ENCODE measurements at places on chromosomes 7 and 10.

DNA sequence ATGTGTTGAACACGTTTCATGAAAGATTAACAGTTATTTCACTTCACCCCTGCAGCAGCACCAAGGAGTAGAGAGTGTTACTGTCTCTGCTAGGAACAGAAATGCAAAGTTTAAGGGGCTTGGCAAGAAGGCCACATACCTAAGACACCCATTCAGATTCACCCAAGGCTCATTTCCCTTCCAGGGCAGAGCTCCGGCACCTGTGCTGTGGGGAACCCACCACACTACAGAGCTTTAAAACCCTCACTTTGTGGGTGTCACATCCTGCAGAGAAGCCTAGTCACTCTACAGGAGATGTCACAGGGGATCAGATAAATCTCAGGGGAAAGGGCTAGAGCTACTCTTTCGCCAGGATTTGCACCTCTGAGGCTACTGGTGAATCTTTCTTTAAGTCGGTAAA, 176.1 kb upstream of the KLF6 start:
- no peak for DNase-seq

DNA sequence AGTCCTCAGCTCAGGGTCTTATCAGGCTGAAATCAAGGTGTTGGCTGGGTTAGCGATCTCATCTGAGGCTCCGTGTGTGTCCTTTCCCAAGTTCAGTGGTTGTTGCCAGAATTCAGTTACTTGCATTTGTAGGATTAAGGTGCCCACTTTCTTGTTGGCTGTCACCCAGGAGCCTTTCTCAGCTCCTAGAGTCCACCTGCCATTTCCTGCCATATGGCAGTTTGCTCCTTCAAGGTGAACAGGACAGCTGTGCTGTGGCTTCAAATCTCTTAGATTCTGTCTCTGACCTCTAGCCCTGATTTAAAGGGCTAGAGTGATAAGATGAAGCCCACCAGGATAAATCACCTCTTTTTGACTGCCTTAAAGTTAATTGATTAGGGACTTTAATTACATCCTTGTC, 1.0 kb upstream of the HIF1AN start:
- DNase-seq: no peak

DNA sequence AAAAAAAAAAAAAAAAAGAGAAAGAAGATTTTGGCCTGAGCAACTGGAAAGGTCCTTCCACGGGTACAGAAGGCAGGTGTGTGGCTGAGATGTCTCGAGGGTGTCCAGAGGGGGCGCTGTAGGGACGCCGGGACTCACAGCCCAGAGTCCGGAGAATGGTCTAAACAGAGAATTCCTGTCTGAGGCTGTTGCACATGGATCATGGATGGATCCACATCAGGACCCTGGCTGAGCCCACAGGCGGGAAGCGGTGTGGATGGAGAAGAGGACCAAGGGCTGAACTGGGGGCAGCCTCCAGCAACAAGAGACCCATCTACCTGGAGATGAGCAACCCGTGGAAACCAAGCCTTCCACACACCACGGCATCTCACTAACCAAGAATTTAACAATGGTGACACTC, 55.0 kb downstream of the PKD1L1 start:
- peak; percentile 44 for DNase-seq

- DNase-seq: no peak
Measured at GRCh38 chr10:24000271-24000813, 208.6 kb upstream of the KIAA1217 start.

GRCh38 chr10:88901206-88901983, 21.4 kb downstream of the STAMBPL1 start:
- DNase-seq: no peak

GRCh38 chr10:123093489-123093888, 42.3 kb upstream of the HMX3 start:
- no peak for DNase-seq

GRCh38 chr7:140889645-140890044, 35.1 kb downstream of the BRAF start:
- no peak for DNase-seq

DNA sequence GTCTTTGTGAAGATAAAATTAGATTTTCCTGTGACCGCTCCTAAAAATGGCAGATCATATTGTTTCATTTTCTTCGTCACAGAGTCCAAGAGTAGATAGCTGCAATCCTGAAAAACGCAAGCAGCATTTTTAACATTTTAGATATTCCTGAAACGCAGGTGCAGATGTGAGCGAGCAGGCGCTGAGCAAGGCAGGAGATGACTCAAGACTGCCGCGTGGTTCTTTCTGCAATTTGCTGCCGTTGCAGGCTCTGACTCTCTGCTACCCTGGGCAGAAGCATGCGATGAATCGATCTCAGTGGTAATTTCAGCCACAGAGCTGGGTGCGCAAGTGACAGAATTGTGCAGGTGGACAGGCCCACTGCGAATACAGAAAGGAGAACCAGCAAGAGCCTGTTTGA, 331.9 kb downstream of the ACTR3B start:
- no peak for DNase-seq

GRCh38 chr7:86768967-86769760, 125.5 kb downstream of the GRM3 start:
- DNase-seq: no peak

DNA sequence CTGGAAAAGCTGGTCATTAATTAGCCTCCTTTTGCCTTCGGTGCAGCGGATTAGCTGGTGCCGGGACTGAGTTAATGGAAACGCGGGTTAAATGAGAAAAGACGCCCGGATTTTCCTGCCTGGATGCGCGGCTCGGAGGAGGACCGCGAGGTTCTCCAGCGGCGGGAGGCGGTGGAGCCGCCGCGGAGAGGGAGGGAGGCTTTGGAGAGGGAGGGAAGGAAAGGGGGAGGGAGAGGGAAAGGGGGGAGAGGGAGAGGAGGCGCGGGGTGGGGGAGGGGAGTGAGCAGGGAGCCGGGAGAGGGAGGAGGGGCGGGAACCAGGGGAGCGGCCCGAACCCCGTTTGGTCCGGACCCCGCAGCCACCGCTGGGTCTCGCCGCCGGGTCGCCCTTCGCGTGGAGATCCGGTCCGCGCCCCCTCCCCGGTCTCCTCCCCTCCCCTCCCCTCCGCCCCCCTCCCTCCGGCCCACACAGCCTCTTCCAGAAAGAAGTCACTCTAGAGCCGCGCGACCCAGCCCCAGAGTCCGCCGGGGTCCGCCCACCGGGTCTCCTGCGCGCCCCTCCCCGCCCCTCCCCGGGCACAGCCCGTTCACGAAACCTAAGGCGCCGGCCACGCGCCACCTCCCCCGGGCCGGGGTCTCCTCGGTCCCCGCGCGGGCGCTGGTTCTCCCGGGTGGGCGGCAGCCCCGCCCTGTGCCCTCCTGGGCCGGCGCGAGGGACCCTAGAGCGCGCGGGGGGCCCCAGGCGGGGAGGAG, 347.5 kb downstream of the DNAJB6 start:
- DNase-seq: peak; percentile 36

DNA sequence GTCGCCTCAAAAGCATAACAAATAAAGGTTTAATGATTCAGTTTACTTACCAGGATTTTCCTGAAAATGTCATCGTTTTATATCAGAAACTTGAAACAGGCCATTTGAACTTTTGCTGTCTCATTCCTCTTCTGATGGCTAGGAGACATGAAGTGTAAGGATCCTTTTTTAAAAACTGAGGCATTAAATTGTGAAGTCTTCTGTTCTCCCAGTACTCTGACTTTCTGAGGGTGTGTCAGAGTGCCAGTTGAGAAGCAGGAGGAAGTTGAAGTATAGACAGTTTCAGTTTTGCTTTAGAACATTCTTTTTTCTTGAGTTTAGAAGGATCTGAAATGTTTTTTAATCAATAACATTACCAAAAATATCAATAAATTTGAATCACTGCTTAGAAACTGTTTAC, at the start of gene SAMD9L:
Gene SAMD9L, minus strand, starts transcription at position 242 of the 400 bp plus-strand sequence. CDS start 12,414 bp downstream, outside the sequence.
- no peak for DNase-seq

- DNase-seq: no peak
Measured at GRCh38 chr7:30214651-30215137, 69.7 kb upstream of the ZNRF2 start.

DNA sequence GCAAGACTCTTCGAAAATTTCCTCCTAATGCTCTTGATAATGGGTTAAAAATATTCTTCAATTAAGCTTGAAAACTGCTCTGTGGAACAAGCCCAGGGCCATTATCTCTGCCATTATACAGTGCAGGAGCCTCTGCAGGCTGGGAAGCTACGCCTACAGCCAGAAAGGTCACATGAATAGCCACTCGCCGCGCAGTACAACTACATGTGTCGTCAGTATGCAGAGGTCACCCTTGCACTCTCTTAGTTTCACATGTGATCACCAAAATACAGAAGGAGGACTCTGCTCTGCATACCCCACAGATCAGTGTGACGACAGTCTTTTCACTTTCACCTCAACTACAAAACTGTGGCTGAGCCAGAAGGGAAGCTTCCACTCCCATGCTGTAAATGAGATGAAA, 141.8 kb upstream of the C1QL3 start:
- DNase-seq: no peak

DNA sequence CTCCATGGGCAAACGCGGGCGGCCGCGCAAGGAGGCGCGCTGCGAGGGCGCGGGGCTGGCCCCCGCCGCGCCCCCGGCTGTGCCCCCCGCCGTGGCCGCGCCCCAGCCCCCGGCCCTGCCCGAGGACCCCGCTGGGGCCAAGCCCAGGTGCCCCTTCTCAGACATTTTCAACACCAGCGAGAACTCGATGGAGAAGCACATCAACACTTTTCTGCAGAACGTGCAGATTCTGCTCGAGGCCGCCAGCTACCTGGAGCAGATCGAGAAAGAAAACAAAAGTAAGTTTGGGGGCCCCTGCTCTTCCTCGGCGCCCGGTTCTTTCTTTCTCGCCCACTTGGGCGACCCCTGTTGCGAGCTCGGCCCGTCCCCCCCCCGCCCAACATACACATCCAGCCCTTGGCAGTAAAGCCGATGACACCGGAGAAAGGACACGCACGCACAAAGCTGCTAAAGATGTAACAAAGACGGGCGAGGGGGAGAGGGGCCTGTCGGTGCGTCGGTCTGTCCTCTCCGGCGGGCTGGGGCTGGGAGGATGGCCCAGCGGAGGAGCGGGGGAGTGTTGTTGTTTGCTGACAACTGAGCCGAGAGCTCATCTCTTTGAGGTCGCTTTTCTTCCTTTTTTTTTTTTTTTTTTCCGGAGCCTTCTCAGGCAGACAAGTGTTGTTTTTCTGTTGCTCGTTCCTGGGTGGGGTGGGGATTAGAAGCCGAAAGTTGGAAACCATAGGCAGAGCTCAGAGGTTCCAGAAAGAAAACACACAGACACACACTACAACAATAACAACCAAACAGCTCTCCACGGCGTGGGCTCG, 604 bp downstream of the MXI1 start:
- DNase-seq: no peak

GRCh38 chr7:37281368-37282092, 167.1 kb downstream of the ELMO1 start:
- DNase-seq: no peak

Measured in NCI-H526 (cell line).